CD4-positive, alpha-beta T cell treated with Interleukin-15 for 4 hours (primary cell): ENCODE measurements at places on chromosomes 3 and 15.

GRCh38 chr3:9296241-9296640, 46.8 kb upstream of the SRGAP3 start:
- DNase-seq: no peak

DNA sequence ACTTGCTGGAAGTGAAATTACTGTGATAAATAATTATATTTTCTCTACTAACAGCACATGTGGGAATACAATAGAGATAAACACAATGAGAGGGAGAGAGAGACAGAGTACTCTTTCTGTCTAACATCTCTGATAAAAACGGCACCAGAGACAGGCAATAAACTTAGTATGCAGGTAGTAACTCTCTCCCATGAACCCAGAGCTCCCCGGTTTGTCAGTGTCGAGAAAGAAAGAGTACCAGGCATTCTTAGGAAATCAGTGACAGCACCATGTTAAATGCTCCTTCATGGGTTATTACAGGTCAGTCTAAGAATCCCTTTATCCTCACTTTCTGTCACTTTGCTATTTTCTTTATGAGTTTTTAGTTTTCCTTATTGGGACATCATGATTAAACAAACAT, 110.7 kb upstream of the EPHA3 start:
- DNase-seq: no peak

DNA sequence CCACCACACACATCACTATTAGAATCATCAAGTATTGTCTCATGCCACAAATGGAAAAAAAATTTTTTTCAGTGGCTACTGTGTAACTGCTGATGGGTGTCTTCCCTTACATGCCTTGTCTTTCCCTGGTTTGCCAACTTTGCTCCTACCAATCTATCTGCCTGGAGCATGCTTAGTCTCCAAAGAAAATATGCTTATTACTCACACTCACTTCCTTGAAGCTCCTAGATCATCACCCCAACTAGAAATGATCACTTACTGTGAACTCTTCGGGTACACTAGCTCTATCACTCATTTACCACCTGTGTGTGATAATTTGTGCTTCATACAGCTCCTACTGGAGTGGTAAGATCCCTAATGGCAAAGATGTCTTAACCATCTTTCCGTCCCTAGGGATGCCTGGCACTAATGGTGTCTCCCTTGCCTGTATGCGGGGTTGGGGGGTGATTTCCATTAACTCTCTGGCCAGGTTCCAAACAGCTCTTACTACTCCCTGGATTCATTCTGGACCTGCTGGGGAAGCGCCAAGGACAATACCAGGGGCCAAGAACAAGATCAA, 799 bp downstream of the VPS33B start:
- DNase-seq: no peak

DNA sequence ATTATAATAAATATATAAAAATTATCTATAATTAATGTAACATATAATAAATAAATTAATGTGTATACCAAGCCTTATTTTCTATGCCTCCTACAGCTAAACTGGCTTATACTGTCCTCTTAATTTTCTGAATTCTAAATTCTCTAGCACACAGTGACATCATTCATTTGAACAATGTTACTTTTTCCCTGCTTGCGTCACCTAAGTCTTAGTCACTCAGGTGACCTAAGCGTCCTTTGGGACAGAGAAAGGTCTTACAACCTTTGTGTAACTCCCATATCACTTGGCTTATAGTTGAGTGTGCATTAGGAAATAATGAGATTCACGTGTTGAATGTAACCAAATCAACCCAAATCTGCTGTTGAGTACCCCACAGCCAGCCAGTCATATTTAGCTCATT, 48.5 kb upstream of the KCNMB2 start:
- no peak for DNase-seq

DNA sequence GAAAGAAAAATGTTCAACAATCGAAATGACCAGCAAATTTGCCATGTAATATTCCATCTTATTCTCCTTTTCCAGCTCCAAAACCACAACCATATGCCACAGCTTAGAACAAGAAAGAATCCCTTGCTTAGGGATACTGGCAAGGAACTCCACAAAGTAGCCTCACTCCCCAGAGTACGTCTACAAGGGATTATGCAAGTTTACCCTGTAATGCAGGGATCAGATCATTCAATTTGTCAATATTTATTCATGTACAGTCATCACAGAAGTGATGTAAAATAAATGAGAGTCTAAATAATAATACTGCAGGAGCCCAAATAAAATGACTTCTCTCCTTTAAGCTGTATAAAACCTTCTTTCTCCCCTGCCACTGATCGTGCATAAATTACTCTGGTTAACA, 23.5 kb upstream of the MYO1E start:
- no peak for DNase-seq

- DNase-seq: no peak
Measured at GRCh38 chr15:73805504-73806089, 52.4 kb upstream of the INSYN1 start.

GRCh38 chr3:178325330-178325729, 210.9 kb upstream of the KCNMB2 start:
- no peak for DNase-seq

DNA sequence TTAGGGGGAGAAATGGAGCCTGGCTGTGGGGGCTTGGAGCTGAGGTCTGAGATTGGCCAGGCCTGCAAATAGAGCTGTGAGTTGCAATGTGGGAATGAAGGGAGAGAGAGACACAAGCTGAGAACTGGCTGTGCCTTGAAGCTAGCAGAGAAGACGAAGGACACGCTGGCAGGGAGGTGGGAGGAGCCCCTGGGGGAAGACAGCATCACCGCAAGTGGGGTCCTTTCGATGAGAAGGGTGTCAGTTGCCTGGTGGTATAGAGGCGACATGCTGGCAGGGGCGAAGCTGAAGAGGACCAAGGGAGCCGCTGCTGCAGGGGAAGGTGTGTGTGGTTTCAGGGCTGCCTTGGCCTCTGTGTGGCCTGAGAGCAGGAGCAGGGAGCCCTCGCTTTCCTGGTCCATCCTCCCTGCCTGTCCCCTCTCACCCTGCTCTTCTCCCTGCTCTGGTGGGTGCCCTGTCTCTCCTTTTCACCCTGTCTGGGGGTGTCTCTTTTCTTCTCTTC, 5.5 kb downstream of the RHCG start:
- DNase-seq: no peak

DNA sequence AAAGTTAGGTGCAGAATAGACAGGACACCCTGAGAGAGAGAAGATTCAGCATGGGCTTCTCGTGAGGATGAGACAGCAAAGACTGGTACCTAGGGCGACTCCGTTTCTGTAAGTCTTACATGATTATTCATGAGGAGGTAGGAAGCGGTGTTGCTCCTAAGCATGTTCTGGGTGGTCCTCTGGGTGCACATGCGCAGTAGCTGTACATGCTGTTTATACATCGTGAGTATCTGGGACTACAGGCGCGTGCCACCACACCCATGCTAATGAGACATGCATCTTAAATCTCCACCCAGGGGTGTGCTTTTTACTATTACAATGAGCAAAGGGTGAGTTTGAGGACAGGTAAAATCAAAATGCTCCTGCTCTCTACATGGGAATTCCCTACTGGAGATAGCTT, 12.3 kb downstream of the ALPK3 start:
- DNase-seq: no peak

DNA sequence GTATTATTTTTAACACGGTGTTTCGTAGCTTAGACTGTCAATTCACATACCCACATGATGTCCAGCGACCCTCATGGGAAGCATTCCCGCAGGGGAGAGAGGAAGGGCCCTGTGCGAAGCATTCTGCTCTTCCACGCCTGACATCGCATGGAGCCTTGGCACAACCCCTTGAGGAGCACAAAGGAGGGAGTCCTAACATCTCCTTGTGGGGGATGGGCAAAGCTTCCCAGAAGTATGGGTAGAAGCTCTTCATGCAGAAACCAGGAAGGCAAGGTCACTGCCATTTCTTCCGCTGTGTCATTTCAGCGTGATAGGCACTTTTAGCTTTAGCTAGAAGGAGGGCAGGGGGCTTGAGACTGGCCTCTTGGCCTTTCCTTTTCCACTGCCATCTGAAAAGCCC, 28.7 kb upstream of the USP3 start:
- no peak for DNase-seq

- no peak for DNase-seq
Measured at GRCh38 chr3:143594206-143594605, 254.1 kb downstream of the SLC9A9 start.

DNA sequence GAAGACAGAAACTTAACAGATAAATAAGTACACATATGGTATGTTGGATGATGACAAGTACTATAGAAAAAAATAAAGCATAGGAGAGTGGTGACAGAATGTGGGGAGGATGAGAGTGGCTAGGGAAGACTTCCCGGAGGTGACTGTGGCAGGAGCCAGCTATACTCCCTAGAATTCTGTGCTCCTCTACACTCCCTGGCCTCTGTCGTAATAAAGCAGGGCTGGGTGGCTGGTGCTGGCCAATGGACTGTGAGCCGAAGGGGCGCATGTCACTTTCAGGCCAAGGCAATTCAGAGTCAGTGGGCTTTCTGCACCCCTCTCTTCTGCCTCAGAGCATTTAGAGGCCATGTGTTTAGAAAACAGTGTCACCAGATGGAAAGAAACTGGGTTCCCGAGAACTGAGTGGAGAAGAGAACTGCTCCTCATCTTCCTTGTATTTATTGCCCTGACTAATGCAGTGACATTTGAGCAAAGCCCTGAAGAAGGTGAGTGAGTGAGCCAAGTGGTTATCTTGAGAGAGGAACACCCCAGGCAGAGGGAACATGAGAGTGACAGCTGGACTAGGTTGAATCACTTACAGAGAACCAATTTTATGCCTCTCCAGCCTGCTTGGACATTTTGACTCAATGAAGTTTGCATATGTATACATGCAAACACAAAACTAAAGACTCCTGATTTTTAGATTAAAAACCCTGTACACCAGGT, 5.2 kb upstream of the VPS8 start:
- no peak for DNase-seq

- no peak for DNase-seq
Measured at GRCh38 chr3:65151666-65152065, 463.9 kb upstream of the ADAMTS9 start.

DNA sequence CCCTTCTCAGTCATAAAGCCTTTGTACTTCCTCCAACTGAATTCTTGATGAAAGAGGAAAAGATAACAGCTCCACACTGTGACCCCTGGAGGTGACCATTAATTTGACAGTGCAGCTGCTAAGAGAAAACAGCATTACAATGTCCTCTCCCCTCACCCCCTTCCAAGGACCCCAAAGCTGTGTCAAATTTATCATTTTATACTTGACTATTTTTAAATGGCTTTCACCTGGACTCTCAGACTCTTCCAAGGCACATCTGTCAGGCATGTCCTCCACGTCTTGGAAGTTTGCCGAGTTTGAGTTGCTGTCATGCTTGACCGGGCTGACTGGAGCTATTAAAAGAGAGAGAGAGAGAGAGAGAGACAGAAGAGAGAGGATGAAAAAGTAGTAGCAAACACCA, 236.5 kb downstream of the WDR72 start:
- no peak for DNase-seq

DNA sequence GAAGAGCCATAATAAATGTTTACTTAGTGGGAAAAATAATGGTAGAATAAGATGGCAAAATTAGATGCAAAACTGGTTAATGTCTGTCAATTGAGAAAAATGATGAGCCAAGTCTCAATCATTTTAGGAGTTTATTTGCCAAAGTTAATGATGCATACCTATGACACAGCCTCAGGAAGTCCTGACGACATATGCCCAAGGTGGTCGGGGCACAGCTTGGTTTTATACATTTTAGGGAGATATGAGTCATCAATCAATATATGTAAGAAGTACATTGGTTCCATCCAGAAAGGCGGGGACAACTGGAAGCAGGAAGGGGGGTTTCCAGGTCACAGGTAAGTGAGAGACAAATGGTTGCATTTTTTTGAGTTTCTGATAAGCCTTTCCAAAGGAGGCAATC, 31.5 kb downstream of the CLEC3B start:
- DNase-seq: no peak

DNA sequence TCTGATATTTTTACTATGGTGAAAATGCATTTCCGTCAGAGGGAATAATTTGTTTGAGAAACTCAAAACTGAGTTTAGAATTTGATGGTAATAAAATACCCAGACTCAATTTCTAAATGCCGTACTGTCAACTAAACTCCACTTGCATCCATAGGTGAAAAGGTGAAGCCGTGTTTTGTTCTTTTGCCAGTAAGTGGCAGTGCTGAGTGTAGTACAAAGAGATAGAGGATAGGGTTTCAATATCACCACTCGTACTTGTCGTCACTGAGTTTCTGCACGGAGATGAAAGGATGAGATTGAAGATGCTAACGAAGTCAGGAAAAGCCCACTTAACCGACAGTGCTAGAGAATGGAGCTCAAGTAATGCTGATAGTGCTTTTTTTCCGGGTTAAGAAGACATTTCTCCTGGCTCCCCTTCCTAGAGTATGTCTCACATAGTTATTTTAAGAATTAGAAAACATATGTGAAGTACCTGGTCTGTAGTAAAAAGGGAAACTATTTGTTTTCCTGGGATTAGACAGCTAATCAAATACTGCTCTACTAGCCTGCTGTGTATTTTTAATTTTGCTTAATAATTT, 345.1 kb downstream of the IL5RA start:
- DNase-seq: no peak

GRCh38 chr3:4808637-4809036, 170.6 kb upstream of the BHLHE40 start:
- no peak for DNase-seq

DNA sequence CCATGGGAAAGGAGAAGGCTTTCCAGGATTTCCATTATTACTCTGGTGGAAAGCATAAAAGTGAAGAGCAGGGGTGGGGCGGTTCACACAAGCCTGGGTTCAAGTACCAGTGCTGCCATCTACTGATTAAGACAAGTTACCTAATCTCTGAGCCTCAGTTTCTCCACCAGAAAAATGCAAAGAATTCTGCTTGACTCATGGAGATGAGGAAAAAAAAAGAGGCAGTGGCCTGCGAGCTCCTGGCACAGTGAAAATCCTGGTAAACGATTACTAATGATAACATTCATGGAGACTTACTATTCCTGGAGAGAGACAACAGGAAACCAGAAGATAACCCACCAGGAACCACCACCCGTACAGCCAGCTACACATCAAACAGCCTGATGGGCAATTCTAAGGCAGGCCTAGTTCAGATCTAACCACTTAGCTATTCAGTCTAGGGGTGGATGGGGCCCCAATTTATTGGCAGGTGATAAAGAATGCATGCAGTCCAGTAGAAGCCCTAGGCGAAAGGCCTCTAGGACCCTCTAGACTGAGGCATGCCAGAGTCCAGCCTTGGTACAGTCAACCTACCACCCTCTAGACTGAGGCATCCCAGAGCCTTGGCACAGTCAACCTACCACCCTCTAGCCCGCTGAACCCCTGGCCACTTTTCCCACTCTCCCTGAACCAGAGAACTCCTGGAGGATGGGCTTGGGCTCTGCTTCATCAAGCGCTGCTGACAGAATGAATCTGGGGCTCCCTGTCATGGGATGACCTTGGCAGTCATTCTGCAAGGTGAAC, 2.5 kb downstream of the AMOTL2 start:
- DNase-seq: no peak

- no peak for DNase-seq
Measured at GRCh38 chr15:83285284-83285978, 967 bp upstream of the BNC1 start.

DNA sequence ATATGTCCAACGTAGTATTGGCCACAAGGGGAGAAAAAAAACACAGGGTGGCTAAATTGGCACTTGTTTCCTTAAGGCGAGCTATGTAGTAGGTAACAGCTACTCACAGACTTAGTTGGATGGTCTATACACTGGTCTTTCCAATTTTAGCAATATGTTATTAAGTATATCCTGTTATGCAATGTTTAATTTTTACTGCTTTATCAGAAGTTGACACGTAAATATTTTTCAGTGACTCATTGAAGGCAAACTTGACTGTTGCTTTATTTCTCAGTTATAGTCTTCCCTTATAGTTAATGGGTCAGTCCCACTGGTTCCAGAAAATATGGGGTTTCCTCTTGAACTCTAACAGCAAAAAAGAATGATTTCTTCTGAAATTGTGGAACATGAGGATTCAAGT, 46.5 kb downstream of the ADPGK start:
- DNase-seq: no peak
